ENCODE measurements at places on chromosomes 2 and 18.

DNA sequence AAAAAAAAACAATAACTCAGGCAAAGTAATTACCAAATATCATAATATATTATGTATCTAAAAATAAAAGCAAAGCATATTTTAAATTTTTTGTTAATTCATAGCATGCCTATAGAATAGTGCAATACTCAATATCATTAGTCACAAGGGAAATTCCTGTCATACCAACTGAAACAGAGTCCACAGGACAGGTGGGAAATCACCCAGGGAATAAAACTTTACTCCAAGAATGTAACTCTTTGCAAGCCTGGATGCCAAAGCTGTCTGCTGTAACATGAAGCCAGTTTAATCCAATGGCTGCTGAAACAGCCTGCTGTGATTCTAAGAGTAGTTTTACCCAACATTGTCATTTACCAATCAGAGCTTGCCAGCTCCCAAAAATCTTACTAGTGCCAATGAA lies 40.0 kb upstream of the SULT1C3 start:
- DNase-seq = no peak

GRCh38 chr2:120396013-120396860 lies 50.3 kb downstream of the INHBB start:
- DNase-seq = no peak

DNA sequence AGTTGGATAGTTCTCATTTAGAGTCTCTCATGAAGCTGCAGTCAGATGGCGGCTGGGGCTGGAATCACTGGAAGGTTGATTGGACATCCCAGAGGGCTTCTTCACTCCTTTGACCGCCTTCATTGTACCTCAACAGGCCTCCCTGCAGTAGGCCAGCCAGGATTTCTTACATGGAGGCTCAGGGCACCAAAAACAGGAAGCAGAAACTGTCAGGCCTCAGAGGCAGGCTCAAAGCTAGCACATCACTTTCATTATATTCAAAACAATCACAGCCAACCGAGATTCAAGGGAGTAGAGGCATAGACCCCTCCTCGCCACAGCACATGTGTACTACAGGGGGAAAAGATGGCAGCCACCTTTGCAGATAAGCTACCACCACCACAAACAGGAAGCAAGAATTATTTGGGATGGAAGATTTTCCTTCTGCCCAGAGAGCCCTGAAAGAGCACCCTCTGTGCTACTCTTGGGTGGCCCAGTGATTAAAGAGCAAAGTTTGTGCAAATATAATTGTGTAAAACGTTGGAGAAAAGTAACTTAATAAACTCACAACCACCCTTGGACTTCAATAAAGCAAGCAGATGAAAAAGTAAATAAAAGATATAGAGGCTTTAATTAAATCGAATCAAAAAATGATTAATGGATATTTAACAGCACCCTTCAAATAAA lies 155.3 kb downstream of the GFPT1 start:
- DNase-seq = peak; percentile 46

GRCh38 chr18:63365876-63366212 lies 1.2 kb downstream of the KDSR start:
- no peak for DNase-seq

DNA sequence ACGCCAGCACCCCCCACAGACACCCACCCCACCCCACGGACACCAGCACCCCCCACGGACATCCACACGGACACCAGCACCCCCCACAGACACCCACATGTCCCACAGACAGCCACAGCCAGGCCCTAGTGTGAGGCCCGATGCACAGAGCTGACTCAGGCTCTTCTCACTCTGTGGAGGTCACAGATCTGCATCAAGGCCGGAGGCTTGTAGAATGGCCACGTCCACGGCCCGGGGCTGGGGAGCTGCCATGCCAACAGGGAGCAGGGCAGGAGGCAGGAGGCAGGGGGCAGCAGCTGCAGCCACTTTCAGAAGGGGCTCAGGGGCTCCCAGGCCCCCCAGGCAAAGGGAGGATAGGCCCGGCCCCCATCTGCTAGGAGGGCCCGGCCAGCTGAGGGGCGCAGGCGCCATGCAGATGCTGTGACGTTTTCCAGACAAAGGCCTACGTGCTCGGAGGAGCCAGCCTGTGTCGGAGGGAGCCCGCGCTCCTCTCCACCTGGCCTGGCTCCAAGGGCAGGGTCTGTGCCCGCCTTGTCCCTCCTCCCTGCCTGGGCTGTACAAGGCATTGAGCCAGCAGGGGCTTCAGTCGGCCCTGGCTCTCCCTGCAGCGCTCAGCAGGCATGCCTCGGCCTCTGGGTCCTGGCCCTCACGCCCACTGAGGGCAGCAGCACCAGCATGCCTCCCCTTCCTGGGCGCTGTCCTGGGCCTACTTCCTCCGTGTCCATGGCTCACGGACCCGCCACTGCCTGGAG lies 249.0 kb downstream of the TWIST2 start:
- no peak for DNase-seq

- DNase-seq = no peak
Measured at GRCh38 chr2:108345951-108346350, 31.8 kb upstream of the SULT1C4 start.

GRCh38 chr2:30784682-30785081 lies 22.6 kb downstream of the CAPN13 start:
- no peak for DNase-seq

GRCh38 chr2:150620855-150621254 lies 133.4 kb upstream of the RND3 start:
- DNase-seq = no peak

- no peak for DNase-seq
Measured at GRCh38 chr18:63177919-63178821, 141.4 kb downstream of the BCL2 start.

GRCh38 chr18:64097497-64097896 lies 51.4 kb downstream of the LINC00305 start:
- DNase-seq = peak; percentile 6

DNA sequence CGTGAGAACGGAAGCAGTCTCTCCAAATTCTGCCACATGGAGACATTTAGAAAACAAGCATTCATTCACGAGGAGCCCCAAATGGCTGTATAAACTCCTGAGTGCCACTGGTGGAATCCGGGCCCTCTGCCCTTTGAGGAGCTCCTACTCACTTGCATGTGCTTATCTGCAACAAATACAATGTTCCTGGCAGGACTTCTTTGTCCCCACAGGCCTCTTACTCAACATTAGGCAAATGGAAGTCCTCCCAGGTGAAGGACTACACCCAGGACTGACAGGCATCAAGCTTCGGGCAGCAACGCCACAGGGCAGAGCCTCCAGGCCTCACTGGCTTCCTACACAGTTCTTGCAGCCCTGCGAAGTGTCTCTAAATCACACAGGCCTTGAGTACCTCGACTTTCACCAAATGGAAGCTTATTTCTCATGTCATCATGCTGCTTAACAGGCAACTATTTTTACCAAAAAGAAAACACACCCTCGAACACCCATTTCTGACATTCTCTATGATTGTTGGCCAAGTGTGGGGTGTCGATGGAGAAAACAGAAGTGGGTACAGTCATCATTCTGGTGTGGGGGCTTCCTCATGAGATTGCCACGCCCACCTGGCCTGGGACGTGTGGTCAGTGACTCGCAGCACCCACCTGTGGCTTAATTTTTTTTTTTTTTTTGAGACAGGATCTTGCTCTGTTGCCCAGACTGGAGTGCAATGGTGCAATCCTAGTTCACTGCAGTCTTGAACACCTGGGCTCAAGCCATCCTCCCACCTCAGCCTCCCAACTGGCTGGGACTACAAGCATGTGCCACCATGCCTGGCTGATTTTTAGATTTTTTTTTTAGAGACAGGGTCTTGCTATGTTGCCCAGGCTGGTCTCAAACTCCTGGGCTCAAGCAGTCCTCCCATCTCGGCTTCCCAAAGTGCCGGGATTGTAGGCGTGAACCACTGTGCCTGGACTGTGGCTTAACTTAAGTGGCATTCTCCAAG lies 186.8 kb upstream of the GLI2 start:
- DNase-seq = peak; percentile 28

GRCh38 chr2:173232956-173233744 lies 121.5 kb upstream of the CDCA7 start:
- no peak for DNase-seq

- DNase-seq = no peak
Measured at GRCh38 chr18:22800551-22800951, 132.6 kb upstream of the RBBP8 start.

DNA sequence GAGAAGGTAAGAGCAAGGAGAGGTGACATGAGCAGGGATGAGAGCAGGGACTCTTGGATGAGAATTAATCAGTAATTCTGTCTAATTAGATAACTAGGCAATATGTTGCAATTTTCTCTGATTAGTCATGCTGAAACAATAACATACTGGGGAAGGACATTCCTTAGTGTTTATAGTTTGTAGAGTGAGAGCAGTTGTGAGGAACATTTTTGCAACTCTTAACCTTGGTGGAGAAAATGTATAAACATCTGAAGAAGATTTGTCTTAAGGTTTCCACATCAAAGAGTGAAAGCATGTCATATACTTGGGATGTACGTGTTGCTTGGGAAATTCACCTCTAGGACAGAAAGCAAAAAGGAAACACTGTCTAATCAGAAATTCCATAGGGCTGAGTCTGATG lies 955.4 kb upstream of the FANCL start:
- no peak for DNase-seq
